ENCODE measurements at places on chromosomes 7 and 10.

DNA sequence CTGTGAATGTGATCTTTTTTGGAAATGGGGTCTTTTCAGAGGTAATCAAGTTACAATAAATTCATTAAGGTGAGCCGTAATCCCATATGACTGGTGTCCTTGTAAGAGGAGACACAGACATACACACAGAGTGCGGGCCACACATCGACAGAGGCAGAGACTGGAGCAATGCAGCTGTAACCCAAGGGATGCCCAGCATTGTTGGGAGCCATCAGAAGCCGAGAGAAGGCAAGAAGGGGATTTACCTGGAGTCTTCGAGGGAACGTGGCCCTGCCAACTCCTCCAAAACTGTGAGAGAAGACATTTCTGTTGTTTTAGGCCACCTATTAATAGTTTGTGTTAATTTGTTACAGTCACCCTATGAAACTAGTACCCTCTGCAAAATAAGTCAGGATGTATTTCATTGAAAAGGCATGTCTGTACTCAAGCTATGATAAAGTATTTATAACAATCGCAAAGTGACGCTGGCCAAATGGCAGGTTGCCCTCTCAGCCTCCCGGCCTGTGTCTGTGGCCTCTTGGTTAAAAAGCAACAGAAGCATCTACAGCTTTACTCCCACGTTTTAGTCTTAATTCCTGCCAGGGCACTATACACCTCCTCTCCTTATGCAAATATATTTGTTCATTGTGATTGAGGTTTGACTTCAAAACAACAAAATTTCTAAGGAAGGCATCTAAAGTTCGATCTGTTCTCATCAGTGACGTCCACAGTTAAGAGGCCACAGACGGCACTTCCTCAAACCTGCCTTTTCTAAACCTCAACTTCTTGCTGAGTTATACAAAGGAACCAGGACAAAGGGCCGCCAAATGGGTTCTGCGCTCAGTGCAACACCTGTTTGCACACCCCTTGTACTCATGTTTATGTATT, 46.8 kb downstream of the HIPK2 start:
- no peak for DNase-seq

GRCh38 chr10:5467207-5467535, 32.2 kb downstream of the CALML5 start:
- no peak for DNase-seq

- no peak for DNase-seq
Measured at GRCh38 chr7:117259615-117260014, 63.2 kb downstream of the WNT2 start.

DNA sequence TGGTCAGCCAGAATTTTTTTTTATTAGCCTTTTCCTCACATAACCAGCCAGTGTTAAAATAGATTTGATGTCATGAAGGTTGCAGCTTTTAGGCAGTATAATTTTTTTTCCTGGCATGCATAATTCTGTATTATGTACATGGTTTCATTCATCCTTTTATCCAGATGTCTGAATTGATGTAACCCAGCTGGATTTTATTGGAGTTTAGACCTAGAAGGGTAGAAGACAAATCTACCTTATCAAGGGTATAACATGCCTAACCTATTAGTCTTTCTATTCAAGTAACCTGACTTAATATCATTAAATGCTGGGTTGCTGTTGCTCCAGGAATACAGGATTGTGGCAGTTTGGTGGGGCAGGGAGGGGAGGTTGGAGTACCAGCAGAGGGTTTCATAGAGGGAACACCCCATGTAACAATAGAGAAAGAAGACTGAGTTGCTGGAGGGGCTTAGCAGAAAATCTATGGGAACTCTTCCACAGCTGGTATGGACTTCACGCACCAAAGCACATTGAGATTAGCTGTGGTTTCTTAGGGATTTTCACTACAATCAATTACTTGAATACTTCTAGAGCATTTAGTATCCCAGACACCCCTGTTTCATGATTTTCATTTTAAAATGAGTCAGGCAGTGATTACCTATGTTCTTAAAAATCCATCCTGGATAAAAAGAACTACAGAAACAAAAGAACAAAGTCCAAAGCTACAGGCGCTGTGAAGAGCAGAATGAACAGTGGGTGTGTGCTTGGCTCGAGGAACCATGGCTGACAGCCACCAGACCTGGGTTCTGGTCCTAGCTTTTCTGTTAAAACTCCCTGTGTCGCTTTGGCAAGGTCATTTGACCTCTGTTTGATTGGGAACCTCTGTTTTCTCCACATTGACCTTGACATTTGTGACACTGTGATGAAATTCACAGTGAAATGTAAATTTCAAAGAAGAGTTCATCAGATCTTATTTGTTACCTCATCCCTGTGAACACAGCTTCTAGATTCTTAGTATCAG, 93.5 kb downstream of the CREM start:
- no peak for DNase-seq

GRCh38 chr10:77374189-77374656, 263.4 kb downstream of the KCNMA1 start:
- no peak for DNase-seq

DNA sequence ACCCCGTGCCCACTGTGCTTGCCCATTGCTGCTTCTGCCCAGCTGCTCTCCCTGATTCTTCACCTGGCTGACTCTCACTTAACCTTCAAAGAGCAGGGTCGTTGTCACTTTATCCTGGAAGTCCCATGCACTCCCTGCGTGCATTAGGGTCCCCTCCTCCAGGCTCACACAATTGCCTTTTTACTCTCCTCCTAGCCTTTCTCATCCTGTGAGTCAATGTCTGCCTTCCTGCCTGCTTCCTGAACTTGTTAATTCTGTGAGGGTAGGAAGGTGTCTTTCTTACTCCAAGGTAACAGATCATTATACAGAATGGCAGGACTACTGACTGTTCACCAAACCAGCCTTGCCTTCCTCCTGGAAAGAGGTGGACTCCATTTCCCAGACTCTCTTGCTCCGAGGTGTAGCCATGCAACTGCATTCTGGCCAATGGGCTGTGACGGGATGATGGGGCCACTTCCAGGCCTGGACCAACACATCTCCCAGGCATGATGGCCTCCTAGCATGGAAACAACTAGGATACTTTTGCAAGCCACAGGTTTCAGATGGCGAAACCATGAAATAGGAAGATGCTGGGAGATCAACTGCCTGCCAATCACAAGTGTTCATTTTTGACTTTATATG, 54.7 kb downstream of the ARHGAP22 start:
- DNase-seq, result no peak

GRCh38 chr7:103348452-103348851, 1.0 kb downstream of the PSMC2 start:
- DNase-seq, result peak; percentile 21

GRCh38 chr7:150396426-150396825, 17.3 kb downstream of the ZNF775 start:
- no peak for DNase-seq

DNA sequence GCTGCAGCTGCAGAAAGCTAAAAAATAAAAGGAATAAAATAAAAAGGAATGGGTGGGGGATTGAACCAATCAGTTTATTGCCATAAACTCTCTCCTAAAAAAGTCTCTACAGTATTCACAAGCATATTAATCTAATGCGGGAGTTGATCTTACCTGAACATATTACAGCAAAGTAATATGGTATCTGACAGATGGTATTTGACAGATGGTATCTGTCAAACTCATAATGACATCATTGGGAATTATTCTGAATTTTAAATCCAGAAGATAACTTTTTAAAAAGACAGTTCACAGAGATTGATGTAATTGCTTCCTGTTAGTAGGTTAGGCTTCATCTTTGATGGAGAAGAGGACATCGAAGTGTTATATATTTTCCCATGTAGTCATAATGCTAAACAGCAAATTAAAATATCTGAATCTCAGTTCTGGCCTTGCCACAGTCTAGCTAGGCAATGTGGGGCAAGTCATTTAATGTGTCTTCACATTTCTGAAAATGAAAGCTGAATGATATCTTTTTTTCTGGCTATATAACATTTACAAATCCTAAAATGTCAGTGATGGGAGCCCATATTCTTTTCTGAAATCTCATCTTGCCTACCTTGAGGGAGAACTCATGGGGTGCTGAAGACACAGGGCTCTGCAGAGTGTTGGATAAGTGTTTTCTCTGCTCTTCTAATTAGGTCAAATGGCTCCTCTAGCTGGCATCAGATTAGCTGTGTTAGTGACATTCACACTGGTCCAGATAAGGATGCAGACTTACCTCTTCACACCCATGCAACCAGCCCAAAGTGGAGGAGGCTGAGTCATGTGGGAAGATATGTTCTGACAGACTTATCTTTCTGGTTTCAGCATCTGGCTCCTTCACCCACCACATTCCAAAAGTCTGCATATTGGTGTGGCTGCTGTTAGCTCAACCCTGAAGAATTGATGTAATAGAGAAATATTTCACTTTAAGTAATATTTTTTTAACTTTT, 2.1 kb upstream of the LIPM start:
- DNase-seq, result peak; percentile 54

GRCh38 chr7:157984423-157985163, 603.0 kb downstream of the PTPRN2 start:
- no peak for DNase-seq

- no peak for DNase-seq
Measured at GRCh38 chr10:23157691-23158369, 34.3 kb upstream of the PTF1A start.

- no peak for DNase-seq
Measured at GRCh38 chr7:117479225-117480054, at the start of gene CFTR. TSS of gene CFTR (plus strand) at chr7:117480025. CDS start at chr7:117480095, 70 bp downstream.

GRCh38 chr10:75034714-75035258, 76.7 kb upstream of the SAMD8 start:
- DNase-seq, result no peak

All from activated CD4-positive, alpha-beta T cell treated with anti-CD3 and anti-CD28 coated beads for 48 hours (primary cell).